ENCODE measurements at places on chromosomes 11 and 22.
A peak's percentile ranks its signal among the peaks of the same experiment; 100 is the strongest.

- DNase-seq = no peak
These were observed 1.3 kb upstream of the NDUFV1 start for GRCh38 chr11:67605231-67606011.

DNA sequence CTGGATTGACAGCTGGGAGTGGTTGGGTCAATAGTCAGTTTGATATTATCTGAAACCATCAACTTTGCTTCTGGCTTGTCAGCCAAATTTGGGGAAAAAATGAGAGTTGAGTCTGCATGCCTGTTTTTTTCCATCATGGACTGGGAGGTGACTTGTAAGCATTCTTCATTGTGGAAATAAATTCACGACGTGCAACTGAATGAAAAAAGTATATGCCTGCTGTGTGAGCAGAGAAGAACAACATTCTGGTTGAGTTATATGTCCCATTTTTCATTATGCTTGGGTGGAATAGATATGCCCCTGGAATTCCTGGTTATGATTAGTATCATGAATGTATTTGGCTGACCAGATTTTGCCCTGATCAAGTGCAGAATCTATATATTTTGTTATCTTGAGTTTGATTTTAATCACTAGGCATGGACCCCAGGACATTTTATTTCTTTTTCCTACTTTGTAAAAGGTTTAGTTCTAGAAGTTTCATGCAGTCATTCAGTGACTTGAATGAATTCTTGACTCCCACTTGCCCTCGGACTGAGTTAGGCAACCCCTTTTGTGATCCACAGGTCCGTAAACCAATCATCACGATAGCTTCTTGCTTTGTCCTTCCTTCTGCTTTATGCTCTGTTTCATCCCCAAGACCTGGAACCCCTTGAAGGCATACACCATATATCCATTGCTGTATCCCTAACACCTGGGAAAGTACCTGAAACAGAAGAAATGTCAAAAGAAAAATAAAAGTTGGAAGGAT lies 205.8 kb downstream of the NAV2 start:
- DNase-seq = no peak

DNA sequence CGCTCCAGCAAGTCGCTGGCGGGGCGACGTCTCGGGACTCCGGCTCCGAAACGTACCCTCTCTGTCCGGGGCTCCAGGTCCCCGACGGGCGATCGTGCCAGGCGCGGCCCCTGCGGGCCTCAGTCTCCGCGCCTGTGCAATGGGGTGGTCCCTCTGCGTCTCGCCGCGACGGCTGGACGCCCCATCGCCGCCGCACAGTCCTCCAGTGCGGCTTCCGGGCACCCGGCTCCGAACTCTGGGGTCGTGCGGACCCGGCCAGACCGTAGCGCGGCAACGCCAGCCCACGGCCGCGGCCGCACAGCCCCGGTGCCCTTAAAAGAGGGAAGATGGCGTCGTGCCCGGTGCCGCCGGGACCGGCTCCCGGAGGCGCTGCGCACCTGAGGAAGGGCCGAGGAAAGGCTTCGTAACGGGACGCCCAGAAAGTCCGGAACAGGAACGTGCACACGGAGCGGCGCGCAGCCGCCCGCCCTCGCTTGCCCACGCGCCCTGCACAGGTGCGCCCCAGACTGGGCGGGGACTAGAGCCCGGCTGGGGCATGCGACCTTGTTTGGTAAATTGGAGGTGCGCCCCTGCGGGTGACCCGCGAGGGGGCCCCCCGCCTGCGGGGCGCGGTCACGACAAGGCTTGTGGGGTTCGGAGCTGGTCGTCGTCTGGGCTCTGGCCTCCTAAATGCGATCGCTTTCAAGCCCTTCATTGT lies 525 bp downstream of the BIK start:
- DNase-seq = peak; percentile 55

- no peak for DNase-seq
These were observed 70.0 kb upstream of the ALX4 start for GRCh38 chr11:44380009-44380313.

DNA sequence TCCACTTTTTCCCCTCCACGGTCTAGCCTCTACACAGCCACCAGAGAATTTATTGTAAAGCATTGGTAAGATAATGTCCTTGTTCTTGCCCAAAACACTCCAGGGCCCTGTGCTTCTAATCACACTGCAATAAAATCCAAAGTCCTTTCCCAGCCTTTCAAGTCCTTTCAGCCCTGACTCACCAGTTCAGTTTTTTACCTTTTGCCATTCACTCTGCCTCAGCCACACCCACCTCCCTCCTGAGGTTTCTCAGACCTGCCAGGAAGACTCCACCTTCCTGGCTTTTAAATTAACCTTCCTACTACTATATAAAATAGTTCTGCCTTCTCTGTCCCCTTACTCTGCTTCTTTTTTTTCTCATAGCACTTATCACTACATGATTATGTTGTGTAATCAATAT lies 91.0 kb upstream of the ARHGAP32 start:
- no peak for DNase-seq

DNA sequence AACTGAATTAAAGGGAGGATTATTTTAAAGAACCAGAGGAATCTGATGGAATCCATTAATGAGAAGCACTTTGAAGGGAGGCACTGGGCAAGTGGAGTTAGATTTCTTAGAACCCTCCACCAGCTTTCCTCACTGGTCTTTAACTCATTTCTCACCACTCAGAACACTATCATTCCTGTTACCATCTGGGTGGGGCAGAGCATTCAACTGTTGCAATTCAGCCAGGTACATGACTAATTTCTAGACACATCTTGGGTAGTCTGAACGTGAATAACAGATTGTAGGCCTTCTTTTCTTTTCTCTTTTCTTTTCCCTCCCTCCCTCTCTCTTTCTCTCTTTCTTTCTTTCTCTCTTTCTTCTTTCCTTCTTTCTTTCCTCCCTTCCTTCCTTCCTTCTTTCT lies 15.5 kb upstream of the MMP1 start:
- no peak for DNase-seq

DNA sequence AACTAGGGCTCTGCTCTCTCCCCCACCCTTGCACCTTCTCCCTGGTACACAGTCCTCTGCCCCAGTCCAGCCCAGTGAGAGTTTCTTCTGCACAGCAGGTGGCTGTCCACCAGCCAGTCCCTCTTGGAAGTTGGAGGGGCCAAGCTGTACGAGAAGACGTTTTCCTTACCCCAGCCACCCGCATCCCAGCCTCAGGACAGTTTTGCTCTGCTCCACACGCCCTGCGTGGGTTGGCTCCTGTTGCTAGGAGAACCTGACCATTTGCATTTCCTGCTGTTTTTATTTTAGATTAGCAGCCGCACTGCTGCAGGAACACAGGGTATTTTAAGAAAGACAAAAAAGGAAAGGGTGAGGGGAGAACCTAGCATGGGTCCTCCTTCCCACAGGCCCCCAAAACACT lies 17.6 kb upstream of the NRGN start:
- DNase-seq = no peak

GRCh38 chr11:44750551-44751465 lies 24.0 kb downstream of the TSPAN18 start:
- DNase-seq = no peak

DNA sequence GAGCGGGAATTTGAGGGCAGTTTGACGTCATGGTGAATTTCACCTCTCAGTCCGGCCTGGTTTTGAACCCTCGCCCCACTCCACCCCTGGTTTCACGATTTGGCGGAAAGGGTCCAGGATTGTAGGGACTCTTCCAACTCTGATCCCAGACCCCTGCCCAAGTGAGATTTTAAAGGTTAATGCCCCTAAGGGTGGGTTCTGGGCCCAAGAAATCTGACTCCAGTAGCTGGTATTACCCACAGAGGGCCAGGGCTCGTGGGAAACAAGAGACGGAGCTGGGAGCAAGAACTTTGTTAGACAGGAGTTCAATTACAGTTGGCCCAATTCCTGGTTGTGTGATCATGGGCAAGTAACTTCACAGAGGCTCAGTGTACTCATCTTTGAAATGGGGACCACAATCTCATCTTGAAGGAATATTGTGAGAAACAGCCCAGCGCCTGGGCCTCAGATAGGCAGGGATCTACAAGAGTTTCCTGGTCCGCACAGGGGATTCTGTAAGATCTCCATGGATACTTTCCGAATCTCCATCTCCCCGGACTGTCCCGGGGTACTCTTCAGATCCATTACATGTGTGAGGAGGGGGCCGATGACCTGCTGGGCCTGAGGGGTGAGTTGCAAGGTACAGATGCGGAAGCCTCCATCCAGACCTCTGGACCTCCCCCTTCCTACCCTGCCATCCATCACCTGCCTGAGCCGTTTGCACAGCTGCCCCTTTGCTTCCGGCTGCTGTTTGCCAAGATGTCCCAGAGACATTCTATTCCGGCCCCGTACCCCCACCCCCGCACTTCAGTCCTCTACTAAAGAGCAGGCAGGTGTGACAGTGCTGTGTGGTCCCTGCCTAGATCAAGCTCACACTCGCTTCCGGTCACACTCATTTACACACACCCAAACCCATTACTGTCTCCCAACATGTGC lies 687 bp upstream of the CALCA start:
- no peak for DNase-seq

- no peak for DNase-seq
These were observed 263.7 kb downstream of the NTM start for GRCh38 chr11:131633921-131634715.

GRCh38 chr11:103471546-103471945 lies 362.3 kb downstream of the DYNC2H1 start:
- DNase-seq = no peak

DNA sequence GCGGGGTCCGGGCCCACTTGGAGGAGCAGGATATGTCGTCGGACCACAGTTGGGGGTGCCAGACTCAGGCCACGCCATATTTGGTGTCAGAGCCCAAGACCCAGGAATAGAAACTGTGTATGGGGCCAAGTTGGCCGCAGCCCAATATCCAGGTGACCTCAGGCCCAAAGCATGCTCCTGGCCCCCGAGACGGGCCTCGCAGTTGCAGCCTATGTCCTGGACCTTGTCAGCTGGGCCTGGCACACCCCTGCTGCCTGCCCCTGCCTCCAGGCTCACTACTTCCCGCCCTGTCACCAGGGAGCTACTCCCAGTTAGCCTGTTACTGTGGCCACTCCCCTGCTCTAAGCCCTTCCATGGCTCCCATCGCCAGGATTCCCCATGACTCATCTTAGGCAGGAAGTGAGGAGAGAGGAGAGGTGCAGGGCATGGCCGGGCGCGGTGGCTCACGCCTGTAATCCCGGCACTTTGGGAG lies 23.1 kb downstream of the A4GALT start:
- no peak for DNase-seq

GRCh38 chr11:9574622-9575259 lies 1.3 kb downstream of the WEE1 start:
- peak; percentile 13 for DNase-seq

- no peak for DNase-seq
These were observed 132.9 kb downstream of the BBOX1 start for GRCh38 chr11:27173545-27173944.
